ENCODE measurements at places on chromosomes 3 and 15. TPM values are rescaled to one million over a fixed set of nuclear protein-coding genes. Genes with fewer than 3 reads are reported as not detected.

GRCh38 chr3:129195731-129196256 is 12.1 kb upstream of the CNBP start:
- DNase-seq: peak; percentile 97

Gene CPEB1
- 6.0 TPM for total RNA-seq

Gene PRTG
- total RNA-seq: 0.30 TPM

DNA sequence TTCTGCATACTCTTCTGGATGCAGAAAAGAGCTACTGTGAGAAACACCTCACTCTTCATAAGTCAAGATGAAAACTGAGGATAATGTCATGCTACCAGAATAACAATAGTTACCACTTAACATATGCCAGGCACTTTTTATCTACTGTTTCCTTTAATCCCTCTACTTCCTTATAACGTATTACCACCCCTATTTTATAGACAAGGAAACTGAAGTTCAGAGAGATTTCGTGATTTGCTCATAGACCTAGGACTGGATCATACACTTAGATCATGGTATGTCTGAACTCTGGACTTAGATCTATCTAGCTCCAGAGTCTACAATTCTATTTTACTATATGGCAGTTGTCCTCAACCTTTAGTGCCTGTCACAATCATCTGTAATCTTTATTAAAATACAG is 155.7 kb upstream of the TSPAN3 start:
- DNase-seq: no peak

- DNase-seq: peak; percentile 37
These were observed 464.9 kb downstream of the MFSD1 start for GRCh38 chr3:159266779-159267178.

- DNase-seq: no peak
These were observed 247.6 kb upstream of the C2CD4B start for GRCh38 chr15:62412686-62413085.

- DNase-seq: peak; percentile 52
These were observed 181.5 kb upstream of the ICE2 start for GRCh38 chr15:60660290-60661051.

Gene CLDN18
- not detected for total RNA-seq

Gene ZNF501
- total RNA-seq: 1.6 TPM

Gene PLA1A
- total RNA-seq: not detected

Gene SLC12A8
- total RNA-seq: 2.1 TPM

Gene PRICKLE2
- total RNA-seq: 16.8 TPM

Gene TOMM70
- 47.6 TPM for total RNA-seq

Gene NRROS
- 0.10 TPM for total RNA-seq

Gene DAPK2
- 5.4 TPM for total RNA-seq
